ENCODE measurements at places on chromosomes 2 and 18. TPM values are rescaled to one million over a fixed set of nuclear protein-coding genes. Genes with fewer than 3 reads are reported as not detected.

Gene CPS1
- 19.8 TPM for total RNA-seq

Gene PKDCC
- total RNA-seq: 1.9 TPM

Gene OBSL1
- 31.8 TPM for total RNA-seq

Gene G6PC2
- total RNA-seq: not detected

Gene ARHGAP28
- 0.21 TPM for total RNA-seq

Gene SLC4A3
- 5.3 TPM for total RNA-seq

Gene ANKRD62
- not detected for total RNA-seq

Gene CD28
- not detected for total RNA-seq

Gene IFIH1
- total RNA-seq: 15.2 TPM

Gene DSC2
- 65.4 TPM for total RNA-seq

Gene ANO7
- total RNA-seq: not detected

Gene SP140L
- total RNA-seq: 3.6 TPM

Gene VAMP5
- 4.1 TPM for total RNA-seq

Gene RRM2
- 1.3 TPM for total RNA-seq

Gene REEP1
- total RNA-seq: 0.24 TPM

Gene BARD1
- total RNA-seq: 24.5 TPM

Gene EVX2
- not detected for total RNA-seq

Gene ACSL3
- 306 TPM for total RNA-seq

Gene NLRC4
- 0.21 TPM for total RNA-seq

Gene GPR39
- 7.2 TPM for total RNA-seq

Gene ZAP70
- total RNA-seq: not detected

Gene SLC8A1
- 3.6 TPM for total RNA-seq

Gene DPP10
- total RNA-seq: not detected

Gene CPLX4
- total RNA-seq: 0.24 TPM

Gene RUFY4
- not detected for total RNA-seq

Gene COL4A4
- 1.9 TPM for total RNA-seq

Gene CDKL4
- total RNA-seq: 0.96 TPM

Gene ABCG8
- total RNA-seq: under 0.01 TPM

Gene GALNT14
- total RNA-seq: 12.8 TPM

Gene TXNDC2
- not detected for total RNA-seq

Gene MLPH
- total RNA-seq: 9.9 TPM

Gene SETBP1
- 2.7 TPM for total RNA-seq

Gene MAPRE3
- total RNA-seq: 1.7 TPM

Gene BOLL
- not detected for total RNA-seq

Gene IL1B
- 169 TPM for total RNA-seq

Gene UGT1A8
- under 0.01 TPM for total RNA-seq

Gene TNFAIP6
- 6.0 TPM for total RNA-seq

Gene NGEF
- 0.96 TPM for total RNA-seq

Gene MTIF2
- 43.6 TPM for total RNA-seq

Gene FBLN7
- 0.96 TPM for total RNA-seq

Gene C1GALT1C1L
- total RNA-seq: not detected

Gene NT5C1B
- not detected for total RNA-seq

Gene UGT1A9
- total RNA-seq: 21.4 TPM

Gene TRIM43
- total RNA-seq: not detected
